ENCODE measurements at places on chromosomes 2 and 18. TPM values are rescaled to one million over a fixed set of nuclear protein-coding genes. Genes with fewer than 3 reads are reported as not detected.

DNA sequence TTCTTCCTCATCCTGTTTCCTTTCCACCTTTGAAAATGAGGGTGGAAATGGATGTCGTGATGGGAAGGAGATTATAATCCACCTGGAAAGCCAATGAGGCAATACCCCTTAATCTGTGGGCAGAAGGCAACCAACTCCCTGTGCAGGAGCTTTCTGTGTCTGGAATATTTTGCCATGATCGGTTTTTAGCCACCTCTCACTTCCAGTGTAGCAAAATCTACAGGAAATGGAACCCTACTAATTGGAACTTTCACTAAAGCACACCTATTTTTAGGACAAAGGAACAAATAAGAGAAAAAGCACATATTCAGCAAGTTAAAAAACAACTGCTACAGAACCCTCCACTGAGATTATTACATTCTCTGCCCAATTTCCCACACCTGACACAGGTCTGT lies 112.1 kb upstream of the SMAD7 start:
- DNase-seq = no peak

DNA sequence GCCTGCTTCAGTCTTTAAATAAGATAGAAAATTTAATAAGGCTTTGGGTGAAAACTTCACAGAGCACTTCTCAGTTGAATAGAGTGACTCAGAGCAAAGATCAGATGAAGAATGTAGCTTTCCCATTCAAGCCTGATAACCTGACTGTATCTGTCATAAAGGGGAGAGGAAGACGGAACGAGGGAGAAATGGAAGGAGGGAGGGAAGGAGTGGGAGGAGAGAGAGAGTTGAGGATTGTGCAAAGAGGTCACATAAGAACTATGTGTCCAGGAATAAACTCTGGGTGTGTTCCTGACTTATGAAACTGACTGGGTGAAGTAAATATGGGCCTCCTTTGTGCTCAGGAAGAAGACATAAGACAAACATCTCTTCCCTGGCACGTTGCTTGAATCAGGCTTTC lies 385.5 kb downstream of the LPIN1 start:
- DNase-seq = no peak

DNA sequence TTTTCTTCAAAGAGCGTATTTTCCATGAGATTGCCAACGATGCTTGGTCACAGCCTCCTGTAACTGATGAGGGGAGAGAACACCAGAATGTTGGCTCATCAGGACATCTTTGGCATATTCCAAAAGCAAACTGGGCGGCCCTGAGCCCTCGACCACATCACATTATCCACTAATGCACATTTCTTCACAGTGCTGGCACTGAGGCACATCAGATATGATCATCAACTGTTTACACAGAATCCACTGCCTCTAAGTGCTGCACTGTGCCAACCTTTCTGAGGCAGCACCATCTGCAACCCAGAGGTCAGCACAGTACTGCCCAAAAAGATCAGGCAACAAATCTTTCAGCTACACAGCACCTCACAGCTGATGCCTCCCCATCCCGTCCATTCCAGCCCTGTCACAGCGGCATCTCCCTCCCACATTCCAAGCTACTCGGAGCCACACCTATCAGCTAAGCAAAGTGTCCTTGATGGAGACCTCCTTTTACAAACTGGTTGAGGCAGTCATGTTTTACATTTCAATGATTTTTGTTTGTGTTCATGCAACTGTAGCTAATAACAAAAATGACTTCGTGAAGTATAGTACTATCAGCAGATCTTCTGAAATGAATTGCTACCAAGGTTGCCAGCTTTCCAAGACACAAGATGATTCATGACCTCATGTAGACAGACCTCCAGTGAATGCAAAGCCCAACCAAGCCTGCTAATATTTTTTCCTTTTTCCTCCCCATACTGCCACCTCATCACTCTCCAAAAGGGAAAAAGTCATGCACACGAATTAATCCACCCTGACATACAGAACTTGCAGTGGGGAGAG lies 32.3 kb downstream of the MYO5B start:
- DNase-seq = no peak

DNA sequence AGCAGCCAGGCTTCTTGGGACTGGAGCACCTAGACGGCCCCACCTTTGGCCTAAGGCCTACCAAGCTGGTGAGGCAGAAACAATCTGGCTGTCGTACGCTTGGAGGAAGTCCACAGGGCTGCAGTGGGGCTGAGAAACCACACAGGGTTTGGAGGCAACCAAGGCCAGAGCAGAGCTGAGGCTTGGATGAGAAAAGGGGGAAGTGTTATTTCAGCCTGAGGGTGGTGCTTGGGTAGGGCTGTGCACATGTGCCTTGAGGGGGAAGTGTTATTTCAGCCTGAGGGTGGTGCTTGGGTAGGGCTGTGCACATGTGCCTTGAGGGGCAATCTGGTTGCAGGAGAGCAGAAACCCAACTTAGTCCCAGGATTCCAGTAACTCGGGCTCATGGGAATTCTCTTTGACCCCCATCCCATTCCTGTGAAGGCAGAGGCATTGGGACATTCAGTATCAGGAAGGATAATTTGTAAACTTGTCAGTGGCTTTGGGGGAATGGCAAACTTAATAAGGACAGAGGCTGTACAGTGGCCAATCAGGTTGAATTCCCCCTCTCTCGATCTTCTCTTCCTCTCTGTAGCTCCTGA lies 971 bp upstream of the FBXO41 start:
- DNase-seq = no peak

DNA sequence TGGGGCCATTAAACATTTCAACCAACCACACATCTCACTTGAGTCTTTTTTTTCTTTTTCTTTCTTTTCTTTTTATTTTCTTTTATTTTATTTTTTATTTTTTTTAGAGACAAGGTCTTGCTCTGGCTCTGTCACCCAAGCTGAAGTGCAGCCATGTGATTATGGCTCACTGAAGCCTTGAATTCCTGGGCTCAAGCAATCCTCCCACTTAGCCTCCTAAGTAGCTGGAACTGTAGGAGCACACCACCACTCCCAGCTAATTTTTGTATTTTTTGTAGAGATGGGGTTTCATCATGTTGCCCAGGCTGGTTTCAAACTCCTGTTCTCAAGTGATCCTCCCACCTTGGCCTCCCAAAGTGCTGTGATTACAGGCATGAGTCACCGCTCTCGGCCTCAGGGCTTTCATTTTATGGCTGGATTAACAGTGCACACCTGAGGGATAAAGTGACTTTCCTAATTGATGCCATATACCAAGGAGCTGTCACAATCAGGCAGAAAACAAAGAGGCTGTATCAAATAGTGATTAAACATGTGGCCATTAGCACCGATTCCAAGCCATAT lies 21.5 kb downstream of the KIAA2012 start:
- no peak for DNase-seq

Gene CYP27A1
- total RNA-seq = 0.20 TPM

Gene ARHGAP28
- total RNA-seq = 5.2 TPM

Gene PAX8
- 2.1 TPM for total RNA-seq

Measured in K562 (cell line).